ENCODE measurements at places on chromosomes 1 and 21. TPM values are rescaled to one million over a fixed set of nuclear protein-coding genes. Genes with fewer than 3 reads are reported as not detected.

- DNase-seq = peak; percentile 65
Measured at GRCh38 chr1:43526002-43526401, 4.7 kb upstream of the PTPRF start.

DNA sequence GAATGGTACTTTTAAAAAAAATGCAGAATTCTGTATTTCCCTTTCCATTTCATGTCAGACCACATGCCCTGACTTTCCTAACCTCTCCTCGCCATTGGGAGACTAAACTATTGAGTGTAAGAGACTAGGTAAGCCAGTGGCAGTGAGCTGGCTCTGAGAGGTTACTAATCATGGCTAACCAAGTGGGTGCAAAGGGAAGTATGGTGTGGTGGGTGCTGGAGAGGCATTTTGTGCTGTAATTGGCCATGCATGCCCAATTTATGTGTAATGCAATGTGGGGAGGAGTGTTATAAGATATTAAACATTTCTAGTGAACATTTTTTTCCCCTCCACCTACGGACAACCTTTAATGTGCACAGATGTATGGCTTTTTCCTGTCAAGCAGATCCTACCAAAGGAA is 190.1 kb downstream of the LMO4 start:
- DNase-seq = no peak

GRCh38 chr1:173856903-173857302 is 10.9 kb downstream of the GAS5 start:
- no peak for DNase-seq

GRCh38 chr1:26991310-26992116 is 2.0 kb upstream of the TRNP1 start:
- DNase-seq = no peak

DNA sequence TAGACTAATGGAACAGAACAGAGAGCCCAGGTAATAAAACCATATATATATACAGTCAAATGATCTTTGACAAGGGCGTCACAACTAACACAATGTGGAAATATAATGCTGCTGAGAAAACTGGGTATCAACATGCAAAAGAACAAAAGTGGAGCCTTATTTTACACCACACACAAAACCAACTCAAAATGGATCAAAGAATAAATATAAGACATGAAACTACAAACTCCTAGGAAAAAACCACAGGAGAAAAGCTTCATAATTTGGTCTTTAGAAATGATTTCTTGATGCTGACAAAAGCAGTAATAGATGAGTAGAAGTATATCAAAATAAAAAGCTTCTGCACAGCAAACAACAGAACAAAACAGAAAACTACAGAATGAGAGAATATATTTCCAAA is 192.2 kb downstream of the AKT3 start:
- DNase-seq = no peak

DNA sequence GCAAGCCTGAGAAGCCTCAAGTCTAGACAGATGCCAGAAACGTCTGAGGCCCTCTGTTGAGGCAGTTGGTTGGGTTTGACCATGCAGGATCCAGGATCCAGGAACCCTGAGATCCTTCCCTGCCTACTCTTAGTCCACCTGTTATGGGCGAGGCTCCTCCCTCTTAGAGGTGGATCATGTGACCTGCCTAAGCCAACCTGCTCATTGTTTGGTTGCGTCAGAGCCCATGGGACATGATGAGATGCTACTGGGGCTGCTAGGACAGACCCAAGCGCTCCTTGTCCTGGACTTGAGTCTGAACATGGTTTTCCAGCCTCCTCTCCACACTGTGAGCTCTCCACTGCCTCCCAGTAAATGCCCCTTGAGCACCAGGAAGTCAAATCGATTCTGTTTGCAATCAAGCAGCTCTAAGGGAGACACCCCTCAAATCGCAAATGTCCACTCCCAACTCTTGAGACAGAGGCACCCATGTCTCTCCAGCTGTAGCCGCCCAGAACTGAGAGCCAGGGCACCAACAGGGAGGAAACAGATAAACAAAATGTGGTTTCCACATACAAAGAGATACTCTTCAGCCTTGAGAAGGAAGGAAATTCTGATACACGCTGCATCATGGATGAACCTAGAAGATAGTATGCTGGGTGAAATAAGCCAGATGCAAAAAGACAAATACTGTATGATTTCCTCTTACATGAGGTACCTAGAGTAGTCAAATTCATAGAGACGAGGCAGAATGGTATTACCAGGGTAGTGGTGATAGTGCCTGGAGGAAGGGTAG is 31.7 kb upstream of the WNT4 start:
- no peak for DNase-seq

GRCh38 chr1:193633991-193634390 is 447.6 kb upstream of the B3GALT2 start:
- DNase-seq = no peak

DNA sequence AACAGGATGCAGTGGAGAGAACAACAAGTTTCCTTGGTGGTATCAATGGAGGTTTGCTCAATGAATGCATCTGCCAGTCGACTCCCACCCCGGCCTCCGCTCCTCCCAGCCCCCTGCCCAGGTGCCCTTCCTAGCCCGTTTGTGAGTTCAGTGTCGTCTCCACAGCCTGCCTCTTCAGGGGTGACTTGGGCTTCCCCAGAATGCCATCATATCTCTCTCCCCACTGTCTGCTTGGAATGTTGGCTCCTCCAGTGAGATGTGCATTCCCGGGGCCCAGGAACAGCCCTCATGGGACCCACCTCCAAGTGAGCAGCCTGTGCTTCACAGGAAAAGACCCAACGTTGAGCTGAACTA is 30.5 kb downstream of the MATN1 start:
- DNase-seq = no peak

DNA sequence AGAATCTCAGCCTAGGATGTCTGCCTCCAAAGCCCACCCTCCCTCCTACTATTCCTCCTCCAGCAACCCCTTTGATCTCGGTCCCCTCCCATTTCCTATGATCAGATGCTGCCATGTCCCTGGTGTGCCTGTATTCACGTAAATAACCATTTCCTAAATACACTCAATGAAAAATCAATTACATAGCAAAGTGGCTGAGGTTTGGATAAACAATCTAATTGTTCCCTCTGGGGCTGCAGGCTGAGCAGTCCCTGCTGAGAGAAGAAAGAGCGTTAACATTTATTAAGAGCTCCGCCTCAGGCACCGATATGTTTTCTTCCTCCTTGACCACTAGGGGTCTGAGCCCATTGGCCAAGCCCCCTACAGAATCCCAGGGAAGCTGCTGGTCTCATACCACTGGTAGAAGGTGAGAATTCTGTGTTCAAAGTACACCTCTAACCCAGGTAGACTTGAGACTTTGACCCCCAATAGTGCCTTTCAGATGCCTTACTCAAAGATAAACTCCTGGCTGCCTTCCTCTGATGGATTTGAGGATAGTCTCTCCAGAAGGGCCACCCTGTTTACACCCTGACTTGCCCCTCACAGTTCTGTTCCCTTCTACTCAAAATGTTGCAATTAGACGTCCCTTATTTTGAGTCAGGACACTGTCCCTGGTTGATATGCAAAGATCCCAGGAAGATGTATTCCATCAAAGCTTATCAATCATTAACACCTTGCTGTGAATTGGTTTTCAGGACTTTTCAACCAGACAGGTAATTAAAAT is 33.9 kb upstream of the CAMK1G start:
- DNase-seq = no peak

GRCh38 chr1:237903961-237904360 is 13.2 kb upstream of the ZP4 start:
- peak; percentile 63 for DNase-seq

- DNase-seq = no peak
Measured at GRCh38 chr21:29800056-29800455, 139.7 kb downstream of the GRIK1 start.

GRCh38 chr1:3019516-3020051 is 1.7 kb upstream of the ACTRT2 start:
- no peak for DNase-seq

DNA sequence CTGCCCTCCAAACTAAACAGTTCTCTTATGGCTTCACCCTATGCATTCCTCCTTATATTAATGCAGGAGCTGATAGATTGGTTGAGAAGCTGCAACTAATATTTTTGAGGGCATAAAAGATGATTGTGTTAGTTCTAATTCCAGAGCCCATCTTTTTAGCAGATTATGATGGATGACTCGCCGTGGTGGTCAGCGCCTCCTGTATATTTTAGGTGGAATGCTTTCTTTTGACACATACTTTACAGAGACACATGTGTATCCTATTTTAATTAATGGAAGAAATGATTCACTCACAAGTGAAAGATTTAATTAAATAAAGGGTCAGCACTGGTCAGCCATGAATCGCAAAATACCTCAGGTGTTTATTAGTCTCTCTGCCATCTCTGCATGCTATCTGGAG is 120.7 kb downstream of the TM2D1 start:
- no peak for DNase-seq

DNA sequence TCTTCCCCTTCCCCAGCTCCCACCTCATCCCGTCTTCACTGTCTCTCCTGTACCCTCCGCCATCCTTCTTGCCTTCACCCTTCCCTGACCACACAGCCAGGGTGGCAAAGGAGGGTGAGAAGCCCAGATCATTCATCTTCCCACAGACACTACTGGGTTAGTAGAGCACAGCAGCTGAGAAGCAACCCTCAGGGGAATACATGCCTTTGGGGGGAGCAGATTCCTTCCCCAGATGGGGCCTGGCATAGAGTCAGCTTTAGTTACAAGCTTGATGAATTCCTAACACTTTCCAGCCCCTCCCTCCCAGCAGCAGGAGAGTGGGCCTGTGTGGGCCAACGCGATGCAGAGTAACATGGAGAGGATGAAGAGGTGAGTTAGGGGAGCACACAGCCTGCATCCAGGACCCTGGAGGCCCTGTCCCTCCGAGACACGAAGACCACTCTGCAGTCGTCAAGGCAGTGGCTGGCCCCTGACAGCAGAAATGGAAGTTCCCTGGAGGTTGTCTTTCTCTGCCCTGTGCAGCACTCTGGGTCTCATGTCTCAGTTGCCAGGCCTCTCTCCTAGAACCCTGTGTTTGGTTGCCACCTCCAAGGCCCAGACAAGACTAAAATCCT is 8.8 kb upstream of the BTG2 start:
- DNase-seq = no peak

DNA sequence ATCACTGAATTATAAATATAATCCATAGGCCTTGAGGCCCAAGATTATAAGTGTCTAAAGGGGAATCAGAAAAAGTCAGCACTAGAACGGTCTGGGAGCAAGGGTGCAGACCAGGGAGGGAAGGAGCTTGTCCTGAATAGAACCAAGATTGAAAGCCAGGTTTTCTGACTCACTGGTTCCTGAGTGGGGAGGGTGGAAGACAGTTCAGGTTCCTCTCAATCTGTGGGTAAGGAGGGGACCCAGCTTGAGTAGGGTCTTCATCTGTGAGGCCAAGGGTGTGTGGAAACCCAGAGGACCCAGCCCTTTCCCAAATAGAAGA is 842 bp downstream of the LENEP start:
- no peak for DNase-seq

DNA sequence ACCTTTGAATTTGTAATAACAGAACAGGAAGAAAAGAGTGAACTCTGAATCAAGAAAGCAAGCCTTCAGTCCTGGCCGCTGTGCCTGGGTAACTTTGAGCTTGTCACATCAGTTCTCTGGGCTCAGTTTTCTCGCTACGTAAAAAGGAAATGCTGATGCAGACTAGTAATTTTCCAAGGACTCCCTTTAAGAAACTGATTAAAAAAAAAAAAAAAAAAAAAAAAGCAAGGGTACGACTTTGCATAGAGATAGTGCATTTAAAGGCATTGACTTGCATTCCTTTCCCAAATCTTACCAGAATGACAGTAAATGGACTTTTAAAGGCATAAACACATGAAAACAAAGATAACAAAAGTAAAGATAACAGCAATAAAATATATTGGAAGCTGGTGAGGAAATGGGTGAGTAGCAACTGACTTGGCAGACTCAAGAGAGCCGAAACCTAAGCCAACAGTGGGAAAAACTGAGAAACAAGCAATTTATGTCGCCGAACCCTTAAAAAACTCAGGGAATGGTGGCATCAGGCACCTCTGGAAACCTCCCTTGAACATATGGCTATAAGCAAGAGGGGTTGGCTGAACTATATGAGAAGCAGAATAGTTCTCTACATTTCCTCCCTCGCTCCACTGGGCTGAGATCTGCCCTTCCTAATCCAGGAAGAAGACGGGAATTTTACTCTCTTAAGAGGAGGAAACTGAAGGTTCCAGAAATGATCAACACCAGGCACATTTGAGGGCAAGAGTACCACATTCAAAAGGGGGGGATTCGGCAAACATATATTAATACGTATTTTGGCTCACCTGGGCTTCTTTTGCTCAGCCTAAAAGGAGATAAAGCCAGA is 189.2 kb downstream of the CDC7 start:
- DNase-seq = no peak

Gene IL19
- not detected for total RNA-seq

Gene FAM76A
- 9.7 TPM for total RNA-seq

Gene LRRC3
- not detected for total RNA-seq

Gene SOX13
- total RNA-seq = 23.7 TPM

Gene RGS18
- not detected for total RNA-seq

Gene ITGB2
- total RNA-seq = 24.8 TPM

Gene AADACL4
- total RNA-seq = not detected
